ENCODE measurements at places on chromosomes 5 and 9.

GRCh38 chr9:95336281-95336680, 18.8 kb upstream of the FANCC start:
- DNase-seq, result peak; percentile 18

DNA sequence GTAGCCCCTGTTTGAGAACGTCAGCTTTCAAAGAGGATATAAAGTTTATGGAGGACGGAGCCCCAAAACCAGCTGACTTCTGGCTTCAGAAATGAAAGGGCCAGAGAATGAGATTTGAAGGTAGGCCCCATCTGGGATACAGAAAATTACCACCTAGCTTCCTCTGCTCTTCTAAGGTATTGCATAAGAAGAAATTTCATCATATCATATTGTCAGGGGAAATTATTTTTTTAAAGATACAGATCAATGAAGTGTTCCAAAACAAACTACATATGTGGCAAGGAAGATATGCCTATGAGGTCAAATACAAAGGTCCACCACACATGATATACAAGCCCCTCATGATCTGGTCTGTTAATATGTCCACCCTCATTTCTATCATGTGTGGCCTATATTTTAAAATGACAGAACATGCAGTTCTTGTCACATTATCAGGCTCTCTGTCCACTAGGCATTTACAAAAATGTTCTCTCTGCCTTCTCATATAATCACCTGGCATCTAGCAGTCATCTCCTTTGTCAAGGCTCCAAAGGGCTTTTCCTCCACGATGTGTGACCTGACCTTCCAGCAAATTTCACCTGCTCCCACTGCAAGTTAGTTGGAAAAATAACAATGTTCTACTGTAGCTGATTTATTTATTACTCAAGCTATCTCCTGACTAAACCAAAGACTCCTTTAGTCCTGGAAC, 83.1 kb downstream of the DPYSL3 start:
- no peak for DNase-seq

DNA sequence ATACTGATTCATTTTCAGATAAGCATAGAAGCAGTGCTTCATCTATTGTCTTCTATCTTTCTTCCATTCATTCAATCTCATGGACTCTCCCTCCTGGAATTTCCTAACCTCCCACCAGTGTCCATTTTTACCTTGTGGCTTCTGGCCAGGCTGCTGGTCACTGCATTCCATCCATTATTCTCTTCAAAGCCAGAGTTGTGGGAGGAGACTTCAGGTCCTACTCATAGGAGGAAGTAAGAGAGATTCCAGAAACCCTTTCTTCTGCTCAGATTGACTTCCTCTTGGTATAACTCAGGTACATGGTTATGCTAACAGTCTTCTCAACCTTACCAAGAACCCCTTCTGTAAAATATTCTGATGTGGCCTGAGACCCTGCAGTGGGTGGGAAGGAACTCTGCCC, 153.3 kb upstream of the SLC12A2 start:
- no peak for DNase-seq

DNA sequence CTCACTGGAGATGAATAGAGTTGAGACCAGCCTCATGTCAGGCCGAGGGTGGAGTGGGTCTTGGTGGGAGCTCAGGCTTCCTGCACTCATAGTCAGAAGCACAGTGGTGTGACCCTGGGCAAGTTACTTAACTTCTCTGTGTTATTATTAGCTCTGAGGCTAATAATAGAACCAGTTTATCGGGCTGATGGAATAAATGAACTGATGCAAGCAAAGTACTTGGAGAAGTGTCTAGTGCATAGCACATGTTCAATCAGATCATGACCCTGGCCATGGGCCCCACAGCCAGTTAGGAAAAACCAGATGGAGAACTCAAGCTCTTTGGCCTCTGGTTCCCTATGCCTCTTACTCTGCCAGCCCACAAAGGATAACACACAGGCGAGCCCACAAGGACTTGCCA, 45.3 kb upstream of the OSMR start:
- no peak for DNase-seq

DNA sequence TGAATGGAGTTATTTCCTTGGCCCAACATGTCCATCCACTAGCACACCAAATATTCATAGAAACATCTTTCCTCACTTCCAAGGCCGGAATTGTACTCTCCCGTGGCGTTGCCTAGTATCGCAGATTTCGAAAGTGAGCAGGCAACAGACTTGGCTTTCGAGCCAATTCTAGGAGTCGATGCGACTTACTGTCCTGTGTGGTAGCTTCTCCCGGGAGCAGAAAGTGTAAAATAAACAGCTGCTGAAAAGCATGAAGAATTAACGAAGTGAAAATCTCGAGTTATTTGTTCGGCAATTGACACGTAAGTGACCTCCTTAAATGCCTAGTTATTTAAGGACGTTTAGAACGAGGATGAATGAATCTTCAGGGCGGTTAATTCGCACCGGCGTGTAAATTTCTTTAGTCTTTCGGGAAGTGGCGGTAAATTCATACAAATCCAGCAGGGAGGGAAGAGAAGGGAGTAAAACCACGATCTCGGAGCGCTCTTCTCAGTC, 449 bp upstream of the PCSK5 start:
- no peak for DNase-seq

DNA sequence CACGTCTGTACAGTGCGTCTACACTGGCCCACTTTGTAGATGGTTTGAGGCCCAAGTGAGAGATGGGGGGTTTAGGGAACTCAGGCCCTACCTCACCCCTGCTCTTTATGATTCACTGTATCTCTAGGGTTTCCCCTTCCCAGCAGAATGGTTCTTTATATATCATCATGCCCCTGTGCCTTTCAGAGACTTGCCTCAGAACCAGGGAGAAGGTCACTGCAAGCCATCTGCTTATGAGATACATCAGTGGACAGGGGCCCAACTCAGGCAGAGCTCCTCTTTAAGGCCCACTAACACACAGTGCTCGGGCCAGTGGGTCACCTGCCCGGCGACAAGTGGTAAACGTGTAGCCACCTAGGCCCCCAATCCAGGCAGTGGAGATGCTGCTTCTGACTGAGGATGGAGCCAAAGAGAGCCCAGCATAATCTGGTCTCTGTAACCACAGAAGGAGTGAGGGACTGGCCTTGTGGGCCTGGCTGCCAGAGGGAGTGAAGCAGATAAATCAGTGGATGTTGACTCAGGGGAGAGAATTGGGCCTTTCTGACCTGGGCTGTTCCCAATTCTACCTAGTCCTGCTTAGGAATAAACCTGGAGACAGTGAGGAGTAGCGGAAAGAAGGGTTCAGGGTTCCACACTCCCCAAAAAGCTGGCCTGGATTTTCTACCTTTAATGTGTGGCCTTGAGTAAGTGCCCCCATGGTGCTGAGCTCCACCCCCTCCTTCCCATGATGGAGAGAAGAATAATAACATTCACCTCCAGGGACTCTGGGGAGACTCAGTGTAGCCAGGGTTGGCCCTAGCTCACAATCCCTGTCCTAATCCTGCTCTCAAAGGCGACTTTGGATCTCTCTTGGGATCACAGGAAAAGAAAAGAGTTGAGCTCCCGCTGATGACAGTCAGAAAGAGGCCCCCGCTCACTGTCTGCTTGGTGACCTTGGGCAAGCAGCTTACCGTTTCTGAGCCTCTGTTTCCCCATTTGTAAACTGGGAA, 2.8 kb upstream of the DUSP1 start:
- peak; percentile 46 for DNase-seq

DNA sequence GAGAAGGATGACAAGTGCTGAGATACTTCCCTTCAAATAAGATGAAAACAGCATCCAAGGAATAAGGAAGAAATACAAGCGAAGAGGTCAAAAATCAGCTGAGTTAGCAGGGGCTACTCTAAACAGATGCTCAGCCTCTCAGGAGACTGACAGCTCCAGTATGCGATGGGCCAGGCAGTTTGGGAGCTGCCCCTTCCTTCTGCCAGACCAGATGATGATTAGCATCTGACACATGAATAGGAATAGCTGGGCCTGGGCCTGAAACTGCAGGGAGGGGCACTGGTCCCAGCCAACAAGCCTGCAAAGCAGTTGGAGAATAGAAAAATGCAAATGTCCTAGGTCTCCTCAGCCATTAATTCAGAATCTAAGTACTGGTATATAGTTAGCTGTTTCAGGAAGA, 13.1 kb upstream of the MAP3K1 start:
- no peak for DNase-seq

DNA sequence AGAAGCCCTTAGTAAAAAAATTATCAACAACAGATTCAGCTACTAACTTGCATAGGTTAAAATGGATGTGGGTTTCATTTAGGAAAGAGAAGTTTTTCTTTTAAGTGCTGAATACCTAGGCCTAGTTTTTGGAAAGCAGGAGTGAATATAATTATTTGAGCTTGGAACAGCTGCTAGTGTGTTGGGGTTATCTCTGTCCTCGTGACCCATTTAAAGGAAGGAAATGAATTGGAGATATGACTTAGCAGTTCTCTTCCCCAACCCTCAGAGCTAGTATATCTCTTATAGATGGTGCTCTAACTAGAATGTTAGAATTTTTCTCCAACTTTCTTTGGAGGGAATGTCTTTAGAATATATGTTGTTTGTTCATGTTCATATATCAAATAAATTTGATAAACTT, 38.6 kb downstream of the ZNF366 start:
- DNase-seq, result no peak

GRCh38 chr5:170280011-170280493, 17.5 kb downstream of the LCP2 start:
- DNase-seq, result no peak

- no peak for DNase-seq
Measured at GRCh38 chr5:133807348-133807747, 161.1 kb downstream of the C5orf15 start.

- no peak for DNase-seq
Measured at GRCh38 chr5:139065306-139065705, 132.9 kb downstream of the SIL1 start.

- DNase-seq, result peak; percentile 73
Measured at GRCh38 chr5:146751781-146752401, 126.7 kb downstream of the PPP2R2B start.

- DNase-seq, result no peak
Measured at GRCh38 chr5:96347502-96348292, 85.4 kb downstream of the PCSK1 start.

- DNase-seq, result no peak
Measured at GRCh38 chr9:90778746-90779145, 22.9 kb upstream of the SYK start.

GRCh38 chr5:72687288-72687687, 129.2 kb upstream of the TNPO1 start:
- no peak for DNase-seq

- no peak for DNase-seq
Measured at GRCh38 chr9:83505282-83505681, 32.9 kb downstream of the FRMD3 start.

DNA sequence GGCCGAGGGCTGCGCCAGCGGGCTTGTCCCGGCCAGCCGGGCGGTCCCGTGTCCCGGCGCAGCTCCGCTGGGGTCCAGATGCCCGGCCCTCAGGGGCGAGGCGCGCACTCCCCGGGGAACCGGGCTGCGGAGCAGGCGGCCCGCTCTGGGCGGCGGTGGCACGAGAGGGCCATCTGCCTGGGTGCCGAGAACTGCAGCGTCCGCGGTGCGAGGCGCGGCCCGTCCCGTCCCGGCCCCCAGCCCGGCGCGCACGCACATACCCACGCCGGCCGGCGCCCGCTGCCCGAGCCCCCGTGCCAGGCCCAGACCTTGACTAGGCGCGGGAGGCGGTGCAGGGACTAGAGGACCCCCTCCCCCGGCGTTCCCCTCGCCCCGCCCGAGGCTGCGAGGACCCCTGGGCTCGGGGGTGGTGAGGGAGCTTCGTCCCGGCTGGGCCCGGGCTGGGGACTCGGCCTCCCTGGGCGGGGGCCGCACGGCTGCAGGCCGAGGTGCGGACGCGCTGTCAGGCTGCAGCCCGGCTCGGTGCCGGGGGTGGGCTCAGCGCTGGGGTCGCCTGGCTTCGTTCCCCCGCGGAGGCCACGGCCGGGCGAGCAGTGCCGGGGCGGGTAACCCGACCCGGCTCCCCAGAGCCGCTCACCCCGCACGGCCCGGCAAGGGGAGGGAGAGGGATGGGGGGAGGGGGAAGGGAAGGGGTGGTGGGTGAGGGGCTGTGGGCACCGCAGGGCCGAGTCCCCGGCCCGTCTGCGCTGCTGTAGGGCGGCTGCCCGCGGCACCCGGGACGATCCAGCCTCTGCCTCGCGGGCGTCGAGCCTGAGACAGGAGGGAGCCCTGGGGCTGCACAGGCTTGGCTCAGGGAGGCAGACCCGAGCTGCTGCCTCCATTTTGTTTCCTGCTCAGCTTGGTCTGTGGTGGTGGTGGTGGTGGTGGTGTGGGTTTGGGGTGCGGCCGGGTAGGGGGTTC, 1.2 kb upstream of the NSD1 start:
- DNase-seq, result peak; percentile 53

DNA sequence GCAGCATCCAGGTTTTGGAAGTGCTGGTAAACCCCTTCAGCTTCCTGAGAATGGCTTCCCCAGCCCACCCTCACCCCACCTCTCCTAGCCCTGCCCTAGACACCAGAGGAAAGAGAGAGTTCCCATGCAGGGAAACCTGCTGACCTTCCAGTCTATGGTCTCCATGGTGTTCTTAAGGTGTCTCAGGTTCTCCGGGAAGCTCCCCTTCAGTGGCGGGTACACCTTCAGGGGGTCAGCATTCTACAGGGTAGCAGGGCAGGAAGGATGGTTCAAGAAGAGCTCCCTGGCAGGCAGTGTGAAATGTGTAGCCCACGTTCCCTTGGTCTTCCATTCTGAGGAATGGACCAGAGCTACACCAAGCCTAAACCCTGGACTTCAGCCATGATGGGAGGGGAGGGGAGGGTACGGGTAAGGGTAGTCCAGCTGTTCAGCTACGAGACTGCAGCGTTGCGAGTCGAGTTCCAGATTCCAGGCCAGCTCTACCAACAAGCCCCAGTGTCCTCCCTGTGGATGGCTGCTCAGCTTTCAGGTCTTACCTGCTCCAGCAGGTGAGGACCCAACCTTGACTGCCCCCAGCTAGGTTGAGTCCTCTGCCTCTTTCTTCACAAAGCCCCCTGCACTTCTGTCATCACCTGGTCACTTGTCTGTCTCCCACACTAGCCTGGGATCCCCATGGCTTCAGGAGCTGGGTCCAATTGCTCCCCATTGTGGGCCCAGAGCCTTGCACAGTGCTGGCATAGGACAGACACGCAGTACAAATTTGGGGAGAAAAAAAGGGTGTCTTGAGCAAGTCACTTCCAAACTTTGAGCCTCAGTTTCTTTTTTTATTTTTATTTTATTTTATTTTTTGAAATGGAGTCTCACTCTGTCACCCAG, 7.5 kb downstream of the CD74 start:
- no peak for DNase-seq

- DNase-seq, result no peak
Measured at GRCh38 chr9:90343991-90344390, 298.6 kb downstream of the DIRAS2 start.

- no peak for DNase-seq
Measured at GRCh38 chr9:2134391-2134790, 119.2 kb downstream of the SMARCA2 start.

DNA sequence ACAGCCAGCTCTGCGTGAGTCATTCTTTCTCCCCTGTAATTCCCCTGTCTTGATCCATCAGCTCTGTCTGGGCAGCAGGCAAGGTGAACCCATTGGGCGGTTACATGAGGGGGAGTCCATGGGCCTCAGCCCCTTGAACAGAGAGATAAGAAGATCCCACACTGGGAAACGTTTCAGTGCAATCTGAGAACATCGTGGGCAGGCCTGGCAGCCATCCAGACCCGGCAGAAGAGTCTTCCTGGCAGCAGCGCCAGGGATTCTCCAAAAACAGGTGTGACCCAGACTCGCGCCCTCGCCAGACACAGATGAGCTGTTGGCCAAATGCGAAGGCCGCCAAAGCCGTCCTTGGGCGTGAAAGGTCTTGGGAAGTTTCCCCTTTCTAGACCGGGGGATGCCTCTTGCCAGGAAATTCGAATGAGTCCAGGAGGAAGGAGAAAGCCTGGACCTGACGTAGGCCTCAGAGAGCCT, 6.4 kb upstream of the SLC12A7 start:
- DNase-seq, result no peak

Measured in CD4-positive, alpha-beta T cell treated with Interleukin-1 beta for 1 hour (primary cell).